Tongue (tissue), 3 donors: ENCODE measurements at places on chromosomes 5 and 9. TPM values are rescaled to one million over a fixed set of nuclear protein-coding genes. Genes with fewer than 3 reads are reported as not detected.

DNA sequence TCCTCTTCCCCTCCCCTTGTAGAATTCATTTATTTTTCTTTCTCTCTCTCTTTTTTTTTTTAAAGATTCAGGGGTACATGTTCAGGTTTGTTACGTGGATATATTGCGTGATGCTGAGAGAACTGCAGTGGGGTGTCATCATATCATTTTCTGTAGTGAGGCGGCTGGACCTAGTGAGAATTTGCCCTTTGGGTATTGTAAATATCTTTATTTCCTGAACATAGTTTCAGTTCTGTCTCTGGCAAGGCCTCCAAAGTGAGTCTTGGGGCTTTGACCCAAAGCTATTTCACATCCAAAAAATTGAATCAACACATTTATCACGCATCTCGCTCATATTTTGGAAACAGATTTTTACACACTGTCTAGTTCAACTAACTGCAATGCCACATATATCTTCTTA lies 25.4 kb upstream of the MYOT start:
- no peak for DNase-seq

GRCh38 chr9:87278971-87279733 lies 218.5 kb upstream of the DAPK1 start:
- DNase-seq: no peak

Gene SLC6A7
- total RNA-seq: not detected

GRCh38 chr9:21670374-21670773 lies 132.1 kb upstream of the MTAP start:
- DNase-seq: no peak

DNA sequence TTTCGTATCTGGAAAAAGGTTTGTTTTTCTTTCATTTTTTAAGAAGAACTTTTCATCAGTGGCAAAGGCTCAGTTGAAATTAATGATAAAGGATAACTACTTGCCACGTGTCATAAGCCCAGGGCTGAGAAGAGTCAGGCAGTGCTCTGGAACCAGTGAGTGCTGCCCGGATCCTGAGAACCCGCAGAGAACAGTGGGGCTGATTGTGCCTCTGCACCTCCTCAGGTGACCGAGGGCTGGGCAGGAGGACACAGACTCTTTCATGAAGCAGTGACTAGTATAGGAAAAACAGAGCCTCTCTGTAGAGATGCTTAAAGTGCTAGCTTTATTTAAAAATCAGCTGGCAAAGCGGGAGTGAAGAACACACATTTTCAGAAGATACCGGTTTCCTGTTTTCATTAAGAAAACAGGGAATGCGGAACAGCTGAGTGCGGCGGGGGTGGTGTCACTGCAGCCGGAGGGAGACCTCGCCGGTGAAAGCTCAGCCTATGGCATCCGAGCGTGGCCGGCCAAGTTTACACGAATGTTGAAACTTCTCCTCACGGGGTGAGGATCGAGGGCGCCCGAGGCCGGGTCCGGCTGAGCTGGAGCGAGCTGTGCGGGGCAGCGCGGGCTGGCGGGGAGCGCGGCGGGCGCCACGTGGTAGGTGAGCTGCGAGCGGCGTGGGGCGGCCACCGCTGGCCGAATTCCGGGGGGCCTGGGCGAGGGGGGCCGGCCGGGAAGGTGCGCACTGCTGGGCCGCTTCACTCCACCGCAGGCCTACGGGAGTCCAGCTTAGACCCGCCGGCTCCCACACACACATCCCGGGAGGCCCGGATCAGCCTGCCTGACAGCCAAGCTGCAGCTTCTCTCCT lies 134.7 kb upstream of the DMRT1 start:
- DNase-seq: peak; percentile 72

DNA sequence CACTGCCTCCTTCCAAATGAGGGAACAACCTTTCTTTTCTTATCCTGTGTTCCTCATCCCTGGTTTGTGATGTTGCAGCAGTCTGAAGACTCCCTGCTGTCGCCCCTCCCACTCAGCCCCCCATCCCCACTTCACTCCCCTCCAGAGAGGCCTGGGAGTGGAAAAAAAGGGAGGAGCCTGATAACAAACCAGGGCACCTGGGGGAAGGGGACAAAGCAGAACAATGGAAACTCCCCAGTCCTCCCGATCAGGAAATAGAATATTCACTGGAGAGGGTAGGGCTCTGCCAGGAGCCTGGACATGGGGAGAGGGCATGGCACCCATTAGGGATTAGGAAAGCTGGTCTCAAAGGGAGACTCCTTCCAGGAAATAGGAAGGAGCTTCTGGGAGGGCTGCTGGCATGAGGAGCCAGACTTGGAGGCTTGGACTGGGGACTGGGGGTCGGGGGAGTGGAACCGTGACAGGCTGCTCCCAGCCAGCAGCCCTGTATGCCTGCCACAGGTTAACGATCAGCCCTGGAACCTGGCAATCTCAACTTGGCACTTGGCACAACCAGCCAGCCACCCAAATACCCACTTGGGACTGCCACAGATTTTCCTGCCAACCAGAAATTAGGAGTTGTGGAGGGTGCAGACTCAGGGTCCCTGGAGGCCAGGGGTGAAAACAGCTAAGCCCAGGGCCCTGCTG lies 20.0 kb downstream of the PCDH1 start:
- no peak for DNase-seq

DNA sequence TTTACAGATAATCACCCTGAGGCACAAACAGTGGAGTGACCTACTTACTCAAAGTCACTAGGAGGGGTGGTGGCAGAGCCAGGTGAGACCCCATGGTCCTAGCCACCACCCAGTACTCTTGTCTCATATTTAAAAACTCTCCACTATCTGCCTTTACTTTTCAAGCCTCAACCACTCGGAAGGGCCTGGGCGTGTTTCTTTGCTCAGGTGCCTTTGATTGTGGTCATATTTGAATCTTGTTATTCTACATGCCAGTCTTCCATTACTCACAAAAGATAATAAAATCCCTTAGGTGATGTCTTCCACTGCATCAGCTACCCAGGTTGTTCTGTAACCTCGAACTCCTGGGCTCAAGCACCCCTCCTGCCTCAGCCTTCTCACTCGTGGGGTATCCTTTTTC lies 20.7 kb upstream of the TRIM36 start:
- no peak for DNase-seq

Gene C5orf52
- total RNA-seq: not detected

Gene PCDHGB6
- 9.3 TPM for total RNA-seq

Gene FAM81B
- total RNA-seq: not detected

DNA sequence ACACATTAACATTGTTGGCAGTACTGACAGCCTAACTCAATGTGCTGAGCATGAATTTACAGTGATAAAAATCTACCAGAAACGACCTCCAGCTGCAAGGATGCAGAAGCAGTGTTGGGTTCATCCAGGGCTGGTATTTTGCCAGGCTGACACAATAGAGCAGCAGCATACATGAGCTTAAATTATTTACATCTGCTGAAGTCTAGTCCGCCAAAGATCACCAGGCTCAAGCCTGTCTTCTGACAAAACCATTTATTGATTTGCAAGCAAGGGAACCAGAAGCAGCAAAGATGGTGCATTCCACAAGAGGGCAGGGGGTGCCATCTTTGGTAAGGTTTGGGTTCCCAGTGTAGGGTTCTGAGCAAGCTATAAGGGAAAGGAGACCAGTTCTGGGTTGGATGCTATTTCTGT lies 8.7 kb upstream of the C5orf34 start:
- peak; percentile 26 for DNase-seq
